A549 treated with ZK216348 at 1 μM for 4 hours (cell line): ENCODE measurements at places on chromosomes 12 and 14. TPM values are rescaled to one million over a fixed set of nuclear protein-coding genes. Genes with fewer than 3 reads are reported as not detected.

SRRM4 gene
- total RNA-seq = not detected in 5 replicates

RNASE3 gene
- total RNA-seq = not detected in 5 replicates

DIO2 gene
- 3.5 to 4.2 TPM (median 3.8 TPM) in 5 replicates for total RNA-seq

BHLHE41 gene
- 0.77 to 3.2 TPM (median 1.2 TPM) in 5 replicates for total RNA-seq

HOXC10 gene
- 2.5 to 3.6 TPM (median 2.9 TPM) in 5 replicates for total RNA-seq
